ENCODE measurements at places on chromosomes 16 and 17. TPM values are rescaled to one million over a fixed set of nuclear protein-coding genes. Genes with fewer than 3 reads are reported as not detected.
A peak's percentile ranks its signal among the peaks of the same experiment; 100 is the strongest.

Gene KRT25
- not detected for total RNA-seq

Gene TEKT1
- 0.27 TPM for total RNA-seq

Gene CMTM2
- 0.54 TPM for total RNA-seq

GRCh38 chr17:15029469-15029868, 235.7 kb downstream of the PMP22 start:
- no peak for DNase-seq

DNA sequence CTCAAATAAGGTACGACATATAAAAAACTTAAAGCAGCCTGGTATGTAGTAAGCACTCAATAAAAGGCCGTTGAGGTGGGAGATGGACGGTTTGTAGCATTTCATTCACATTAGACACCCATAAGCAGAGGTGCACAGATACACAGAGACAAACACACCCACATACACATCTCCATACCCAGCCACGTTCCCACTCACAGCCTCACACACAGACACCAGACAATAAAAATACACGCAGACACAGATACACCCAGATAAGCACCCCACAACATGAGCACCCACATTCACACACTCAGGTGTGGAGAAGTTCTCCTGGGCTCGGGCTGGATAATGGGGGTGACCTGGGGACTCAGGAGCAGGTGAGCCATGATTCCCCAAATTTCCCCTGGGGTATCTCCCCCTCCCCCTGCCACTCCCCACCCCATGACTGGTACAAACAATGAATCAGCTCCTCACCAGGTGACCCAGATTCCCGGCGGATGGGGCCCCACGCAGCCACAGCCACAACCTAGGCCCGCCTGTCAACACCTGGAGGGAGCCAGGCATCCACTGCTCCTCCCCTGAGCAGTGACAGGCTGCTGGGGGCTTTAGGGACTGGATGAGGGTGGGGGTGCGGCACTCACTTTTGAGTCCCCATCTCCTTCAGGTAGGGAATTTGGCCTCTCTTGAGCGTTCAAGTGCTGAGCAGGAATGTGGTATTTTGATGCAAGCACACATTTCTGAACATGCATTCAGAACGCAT, 2.7 kb downstream of the DLX3 start:
- no peak for DNase-seq

Gene PABPN1L
- 0.54 TPM for total RNA-seq

GRCh38 chr17:29568331-29569244, at the start of gene TP53I13:
TP53I13 (plus strand) TSS chr17:29568701; CDS start chr17:29568759, 58 bp downstream.
- peak; percentile 88 for DNase-seq

GRCh38 chr17:59890720-59891119, 2.0 kb downstream of the TUBD1 start:
- DNase-seq: no peak

DNA sequence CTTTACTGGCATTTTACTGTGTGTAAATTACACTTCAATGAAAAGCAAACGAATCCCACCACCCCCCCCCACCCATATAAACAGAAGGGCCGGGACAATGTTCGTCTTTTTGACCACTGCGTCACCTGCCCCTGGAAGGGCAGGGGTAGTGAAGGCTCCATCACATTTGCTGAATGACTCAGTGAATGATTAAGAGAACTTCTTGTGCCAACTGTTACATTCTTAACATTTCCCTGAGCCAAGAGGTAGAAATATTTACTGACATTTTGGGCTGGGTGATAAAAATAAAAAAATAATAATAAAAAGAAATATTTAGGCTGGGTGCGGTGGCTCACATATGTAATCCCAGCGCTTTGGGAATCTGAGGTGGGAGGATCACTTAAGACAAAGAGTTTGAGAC, 24.1 kb downstream of the C16orf96 start:
- DNase-seq: no peak

DNA sequence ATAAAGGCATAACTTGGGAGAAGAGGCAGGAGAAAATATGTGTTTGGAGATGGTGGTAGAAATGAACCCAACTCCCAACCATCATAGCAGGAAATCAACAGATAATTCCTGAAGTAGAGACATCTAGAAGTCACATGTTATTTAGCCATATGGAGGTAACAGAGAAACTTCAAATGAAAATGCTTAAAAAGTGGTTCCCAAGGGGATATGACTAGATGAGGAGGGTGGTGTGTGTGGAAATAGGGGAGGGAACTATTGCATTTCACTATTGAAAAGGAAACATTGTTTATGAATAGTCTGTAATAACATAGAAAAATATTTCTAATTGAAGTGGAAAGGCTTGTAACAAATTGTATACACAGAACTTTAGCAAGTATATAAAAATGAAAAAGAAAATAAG, 412.0 kb downstream of the SHISA9 start:
- no peak for DNase-seq

Gene SUMO2
- total RNA-seq: 50.9 TPM

GRCh38 chr16:87562201-87562600, 40.1 kb upstream of the JPH3 start:
- no peak for DNase-seq

Gene CCDC200
- 0.27 TPM for total RNA-seq

GRCh38 chr16:58497935-58498334, 2.0 kb upstream of the NDRG4 start:
- DNase-seq: no peak

Gene SENP3
- total RNA-seq: 50.1 TPM

GRCh38 chr17:47611372-47612350, 38.1 kb upstream of the KPNB1 start:
- DNase-seq: no peak

DNA sequence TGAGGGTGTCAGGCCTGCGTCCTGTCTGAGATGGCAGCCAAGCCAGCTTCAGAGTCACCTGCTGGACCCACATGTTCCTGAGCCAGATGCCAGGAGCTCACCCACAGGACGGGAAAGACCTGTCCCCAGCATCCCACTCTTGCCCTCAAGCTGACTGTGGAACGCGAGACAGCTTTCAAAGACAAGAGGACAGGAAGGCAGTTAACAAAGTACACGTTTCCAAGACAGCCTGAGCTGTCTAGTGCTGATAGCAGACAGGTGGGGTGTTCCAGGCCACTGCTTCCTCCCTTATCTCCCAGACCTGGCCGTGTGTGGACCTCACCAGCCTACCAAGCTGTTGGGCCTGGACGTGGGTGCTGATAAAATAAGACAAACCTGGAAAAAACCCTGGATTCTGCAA, 13.2 kb downstream of the CMTM3 start:
- DNase-seq: no peak

DNA sequence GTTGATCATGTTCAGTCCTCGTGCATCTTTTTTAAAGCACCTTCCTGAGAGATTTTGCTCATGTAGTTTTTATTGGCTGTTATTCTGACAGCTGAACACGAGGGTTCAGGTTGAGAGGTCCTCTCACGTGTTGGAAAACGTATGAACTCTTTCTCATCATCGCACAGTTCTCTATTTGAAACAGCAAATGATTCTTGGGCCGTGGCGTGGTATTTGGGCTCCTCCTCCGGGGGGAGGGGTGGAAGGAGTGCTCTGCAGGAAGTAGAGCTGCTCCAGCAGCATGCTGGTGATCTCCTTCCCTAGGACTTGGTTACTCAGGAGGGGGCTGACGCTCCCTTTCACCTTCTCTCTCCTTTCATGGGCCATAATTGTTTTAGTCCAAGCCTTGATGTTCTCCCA, 70.4 kb downstream of the KSR1 start:
- DNase-seq: peak; percentile 56

- no peak for DNase-seq
Measured at GRCh38 chr16:25988882-25989281, 297.1 kb downstream of the HS3ST4 start.

DNA sequence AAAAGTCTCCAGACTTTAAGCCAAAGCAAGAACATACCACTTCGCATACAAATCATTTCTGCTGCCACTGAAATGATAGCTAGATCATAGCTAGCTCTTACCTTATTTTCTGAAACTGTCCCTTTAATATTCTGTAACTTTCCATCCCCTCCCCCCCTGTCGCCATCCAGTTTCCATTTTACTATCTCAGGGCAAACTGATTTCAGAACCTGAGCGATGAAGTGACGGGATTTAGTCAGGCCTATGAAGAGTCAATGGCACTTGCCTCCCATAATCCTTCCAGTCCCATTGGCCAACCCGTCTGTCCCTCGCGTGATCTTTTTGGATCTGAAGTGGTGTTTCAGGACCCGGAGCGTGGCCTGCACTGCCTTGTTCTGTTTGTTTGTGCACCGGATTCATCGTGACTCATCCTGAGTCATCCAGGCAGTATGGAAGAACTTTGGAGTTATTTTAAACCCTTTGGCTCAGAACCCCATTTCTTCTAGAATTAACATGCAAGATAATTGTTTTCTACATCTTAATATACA, 199.8 kb upstream of the CHMP6 start:
- DNase-seq: no peak

- no peak for DNase-seq
Measured at GRCh38 chr17:40192961-40193360, 15.7 kb downstream of the RAPGEFL1 start.

- no peak for DNase-seq
Measured at GRCh38 chr17:57918017-57918895, 37.0 kb downstream of the CUEDC1 start.

Gene SMIM36
- total RNA-seq: under 0.01 TPM

GRCh38 chr16:59634004-59634579, 900.0 kb upstream of the GOT2 start:
- DNase-seq: no peak

Gene ZP2
- total RNA-seq: not detected

Gene KCNAB3
- total RNA-seq: 1.1 TPM

DNA sequence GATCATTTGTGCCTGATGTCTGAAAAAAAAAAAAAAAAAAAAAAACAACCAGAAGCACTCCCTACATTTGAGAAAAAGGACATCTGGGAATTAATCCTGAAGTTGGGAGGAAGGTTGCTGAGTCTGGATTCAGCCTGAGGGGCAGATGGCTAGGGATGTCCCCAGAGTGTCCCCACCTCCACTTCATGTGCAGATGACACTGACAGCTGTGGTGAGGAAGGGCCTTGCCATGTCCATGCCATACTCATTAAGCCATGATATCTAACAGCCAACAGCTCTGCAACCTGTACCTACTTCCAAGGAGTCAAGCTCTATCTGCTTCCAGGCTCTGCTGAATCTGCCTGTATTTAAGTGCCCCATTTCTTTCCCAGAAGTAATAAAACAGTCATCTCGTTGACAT, 356.0 kb downstream of the CA10 start:
- no peak for DNase-seq

- no peak for DNase-seq
Measured at GRCh38 chr16:27174798-27175197, 28.5 kb upstream of the KDM8 start.

DNA sequence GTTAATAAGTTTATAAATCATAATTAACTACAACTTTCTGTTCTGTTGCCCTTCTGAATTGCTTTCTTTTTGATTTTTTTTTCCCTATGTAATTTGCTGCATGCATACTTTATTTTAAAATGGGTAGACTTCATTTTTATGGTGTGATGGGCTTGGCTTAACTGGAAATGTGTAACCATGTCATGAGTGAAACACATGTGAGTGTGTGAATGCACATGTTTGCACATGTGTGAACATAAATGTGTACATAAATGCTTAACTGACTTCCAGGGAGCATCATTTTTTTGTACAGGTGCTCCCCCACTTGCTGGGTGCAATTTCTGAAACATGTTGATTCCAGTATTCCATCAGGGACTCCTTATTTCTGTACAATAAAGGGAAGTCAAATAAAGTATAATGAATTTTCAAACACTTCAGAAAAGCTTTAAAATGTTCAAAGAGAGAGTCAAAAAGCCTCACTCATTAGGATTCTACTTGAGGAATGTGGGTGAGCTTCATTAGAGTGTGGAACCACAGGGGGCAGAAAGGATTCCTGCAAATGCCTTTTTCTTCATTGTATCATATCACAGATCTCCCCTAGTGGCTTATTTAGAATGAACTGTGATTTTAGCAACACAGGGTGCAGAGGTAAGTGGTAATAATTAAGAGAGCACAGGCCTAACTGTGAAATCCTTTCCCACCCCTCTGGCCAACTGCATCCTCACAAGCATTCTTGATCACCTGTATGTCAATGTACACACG, 31.7 kb upstream of the CDH11 start:
- DNase-seq: no peak

- DNase-seq: no peak
Measured at GRCh38 chr17:47862621-47863440, 11.9 kb upstream of the SP6 start.

GRCh38 chr16:62921904-62922303, 885.7 kb upstream of the CDH8 start:
- no peak for DNase-seq

DNA sequence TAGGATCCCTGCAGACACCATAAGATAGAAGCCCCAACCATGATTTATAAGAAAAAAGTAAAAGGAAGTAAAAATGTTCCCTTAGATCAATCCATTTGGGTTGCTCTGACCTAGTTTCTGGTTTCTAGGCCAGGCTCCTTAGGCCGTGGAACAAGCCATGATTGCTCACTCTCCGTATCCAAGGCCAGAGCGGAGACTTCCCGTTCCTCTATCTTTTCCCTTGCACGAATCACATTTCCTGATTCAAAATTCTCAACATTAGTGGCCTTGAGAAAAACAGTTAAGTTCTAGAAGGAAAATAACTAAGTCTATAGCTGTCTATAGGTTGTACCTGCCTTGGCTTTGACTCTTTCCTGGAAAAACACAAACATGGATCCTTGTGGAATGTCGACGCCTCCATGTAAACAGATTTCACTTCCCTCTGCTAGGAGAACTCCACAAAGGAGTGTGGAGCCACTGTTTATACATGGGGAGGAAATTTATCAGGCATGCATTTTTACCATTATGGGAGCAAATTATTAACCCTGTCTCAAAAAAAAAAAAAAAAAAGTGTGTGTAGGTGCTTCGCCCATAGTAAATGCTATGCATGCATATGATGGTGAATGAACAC, 149.6 kb downstream of the ZFHX3 start:
- no peak for DNase-seq
